ENCODE measurements at places on chromosomes 16 and 17.

- DNase-seq = peak; percentile 99
Observed at GRCh38 chr17:7294614-7295153, at the start of gene YBX2. TSS of gene YBX2 (minus strand) at chr17:7294639. CDS start at chr17:7294500, 139 bp downstream.

DNA sequence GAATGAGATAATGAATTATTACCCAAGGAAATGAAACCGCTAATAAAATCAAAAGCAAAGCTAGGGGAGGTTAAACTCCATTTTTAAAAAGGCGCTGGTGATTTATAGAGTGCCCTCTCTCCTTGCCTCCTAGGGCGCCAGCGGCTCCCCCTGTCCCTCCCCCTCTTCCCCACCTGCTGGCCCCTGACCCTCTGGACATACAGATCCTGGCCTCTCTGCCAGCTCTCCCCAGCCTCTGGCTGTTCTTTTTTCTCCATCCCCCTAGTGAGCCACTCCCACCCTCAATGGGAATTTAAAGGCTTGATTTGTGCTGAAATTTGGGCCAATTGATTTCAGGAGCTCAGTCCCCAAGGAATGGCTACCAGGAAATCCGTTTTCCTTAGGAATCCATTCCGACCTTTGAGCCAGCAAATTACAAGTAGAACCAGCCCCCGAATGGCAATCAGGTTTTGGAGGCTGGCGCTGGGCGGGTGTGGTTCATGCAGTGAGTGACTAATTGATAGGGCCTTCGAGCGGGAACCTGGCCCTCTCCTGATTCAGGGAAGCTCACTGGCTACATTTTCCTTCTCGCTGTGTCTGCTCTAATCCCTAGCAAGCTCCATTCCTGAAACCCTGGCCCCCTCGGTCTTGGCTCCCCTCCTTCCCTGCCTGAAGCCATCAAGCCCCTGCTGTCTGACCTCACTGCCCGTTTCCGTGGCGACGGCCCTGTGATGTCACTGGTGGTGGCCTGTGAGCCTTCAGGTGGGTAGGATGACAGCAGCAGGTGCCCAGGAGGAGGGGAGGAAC, 141.9 kb upstream of the SDK2 start:
- DNase-seq = peak; percentile 66

DNA sequence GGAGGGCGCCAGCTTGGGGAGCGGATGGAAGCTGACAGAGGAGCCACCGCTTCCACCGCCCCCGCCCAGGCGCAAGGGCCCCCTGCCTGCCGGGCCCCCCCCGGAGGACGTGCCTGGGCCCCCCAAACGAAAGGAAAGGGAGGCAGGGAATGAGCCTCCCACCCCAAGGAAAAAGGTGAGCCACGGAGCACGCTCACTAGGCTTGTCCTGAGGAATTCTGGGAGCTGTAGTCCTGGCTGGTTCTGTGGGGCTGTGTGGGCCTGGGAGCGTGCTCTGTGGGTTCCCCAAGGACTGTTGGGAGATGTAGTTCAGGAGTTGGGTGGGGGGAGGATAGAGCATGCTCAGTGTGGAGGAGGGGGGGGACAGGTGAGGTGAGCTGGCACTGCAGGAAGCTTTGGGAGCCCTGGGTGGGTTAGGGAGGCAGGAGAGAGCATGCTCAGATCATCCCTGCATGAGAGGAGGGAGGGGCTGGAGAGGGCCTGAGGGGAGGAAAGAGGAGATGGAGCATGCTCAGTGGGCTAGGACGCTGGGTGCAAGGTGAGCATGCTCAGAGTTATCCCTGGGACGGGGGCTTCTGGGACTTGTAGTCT, 4.5 kb downstream of the FBXL19 start:
- DNase-seq = peak; percentile 85

DNA sequence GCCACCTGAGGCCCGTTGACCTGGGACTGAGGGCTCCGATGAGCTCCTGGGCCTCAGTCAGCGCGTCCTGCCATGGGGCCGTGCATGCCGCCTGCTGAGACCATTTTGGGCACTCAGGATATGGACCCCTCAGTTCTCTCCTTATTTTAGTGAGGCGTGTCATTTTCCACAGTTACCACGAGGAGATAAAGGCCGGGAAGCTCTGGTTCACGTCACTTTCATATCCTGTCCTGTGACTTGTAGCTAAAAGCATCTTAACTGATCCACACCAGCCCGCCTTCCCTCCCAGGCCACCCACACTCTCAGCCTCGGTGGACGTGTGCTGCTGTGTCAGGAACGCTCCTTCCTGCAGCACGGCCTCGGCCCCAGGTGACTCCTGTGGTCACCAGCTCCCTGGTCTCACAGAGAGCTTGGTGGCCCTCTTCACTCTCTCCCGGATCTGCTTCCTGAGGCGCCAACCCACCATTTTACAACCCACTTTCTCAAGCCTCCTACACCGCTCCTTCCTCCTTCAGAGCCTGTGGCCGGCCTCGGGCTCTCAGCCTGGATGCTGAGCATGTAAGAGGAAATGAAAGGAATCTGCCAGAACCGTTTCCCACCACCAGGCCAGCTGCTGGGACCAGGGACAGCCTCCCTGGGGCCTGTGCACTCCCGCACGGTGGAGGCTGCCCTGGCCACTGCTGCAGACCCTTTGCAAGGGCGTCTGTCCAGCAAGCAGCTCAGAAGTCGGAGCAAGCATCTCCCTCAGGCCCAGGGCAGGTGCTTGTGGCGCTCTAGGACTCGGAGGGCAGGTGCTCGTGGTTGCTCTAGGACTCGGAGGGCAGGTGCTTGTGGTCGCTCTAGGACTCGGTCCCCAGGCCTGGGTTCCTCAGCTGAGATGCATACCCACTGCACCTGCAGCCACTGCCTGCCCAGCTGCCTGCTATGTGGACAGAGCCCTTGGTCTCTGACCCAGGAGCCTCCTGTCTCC, 23.9 kb upstream of the FASN start:
- no peak for DNase-seq

- DNase-seq = no peak
Observed at GRCh38 chr17:79655672-79656290, 44.9 kb upstream of the RBFOX3 start.

GRCh38 chr16:57576429-57576870, 34.0 kb downstream of the ADGRG5 start:
- peak; percentile 89 for DNase-seq

- DNase-seq = peak; percentile 88
Observed at GRCh38 chr16:84970447-84971127, 40.7 kb downstream of the ZDHHC7 start.

DNA sequence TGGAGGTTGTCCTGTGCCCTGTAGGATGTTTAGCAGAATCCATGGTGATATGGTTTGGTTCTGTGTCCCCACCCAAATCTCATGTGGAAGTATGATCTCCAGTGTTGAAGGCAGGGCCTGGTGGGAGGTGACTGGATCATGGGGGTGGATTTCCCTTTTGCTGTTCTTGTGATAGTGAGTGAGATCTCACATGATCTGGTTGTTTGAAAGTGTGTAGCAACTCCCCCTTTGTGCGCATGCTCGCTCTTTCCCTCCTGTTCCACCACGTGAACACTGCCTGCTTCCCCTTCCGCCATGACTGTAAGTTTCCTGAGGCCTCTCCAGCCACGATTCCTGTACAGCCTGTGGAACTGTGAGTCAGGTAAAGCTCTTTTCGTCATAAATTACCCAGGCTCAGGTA, 61.9 kb downstream of the ARHGAP17 start:
- no peak for DNase-seq

- DNase-seq = no peak
Observed at GRCh38 chr16:66950437-66950836, 10.6 kb upstream of the CES3 start.

DNA sequence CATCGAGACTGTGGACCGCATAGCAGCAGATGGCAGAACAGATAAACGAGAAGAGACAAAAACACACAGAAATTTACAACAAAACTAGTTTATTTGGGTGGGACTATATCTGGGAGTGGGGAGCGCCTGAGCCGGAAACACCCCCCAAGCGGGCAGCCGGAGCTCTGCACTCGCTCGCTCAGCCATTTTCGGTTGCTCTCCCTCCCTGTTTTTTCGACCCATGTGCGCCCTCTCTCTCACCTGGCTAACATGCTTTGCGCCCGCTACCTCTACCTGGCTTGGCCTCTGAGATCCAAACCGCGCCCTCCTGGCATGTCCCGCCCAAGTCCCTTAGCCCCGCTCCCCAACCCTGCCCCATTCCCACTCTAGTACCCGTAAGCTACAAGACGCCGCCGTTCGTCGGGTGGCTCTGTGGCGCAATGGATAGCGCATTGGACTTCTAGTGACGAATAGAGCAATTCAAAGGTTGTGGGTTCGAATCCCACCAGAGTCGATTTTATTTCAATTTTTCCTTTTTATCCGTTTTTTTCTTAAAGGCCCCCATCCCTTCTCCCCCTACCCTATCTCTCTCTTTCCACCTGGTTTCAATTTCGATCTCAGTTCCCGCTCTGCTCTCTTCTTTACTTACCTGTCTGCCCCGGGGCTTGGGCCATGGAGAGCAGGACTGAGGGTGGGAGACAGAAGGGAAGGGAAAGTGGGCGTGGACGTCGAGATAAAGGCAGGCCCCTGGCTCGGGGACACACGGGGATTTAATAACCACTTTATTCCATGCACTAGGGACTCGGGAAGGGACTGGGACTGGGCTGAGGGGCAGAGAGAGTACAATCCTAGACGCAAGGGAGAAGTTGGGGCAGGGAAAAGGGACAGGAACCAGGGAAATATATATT, 2.4 kb upstream of the ALOXE3 start:
- peak; percentile 92 for DNase-seq

DNA sequence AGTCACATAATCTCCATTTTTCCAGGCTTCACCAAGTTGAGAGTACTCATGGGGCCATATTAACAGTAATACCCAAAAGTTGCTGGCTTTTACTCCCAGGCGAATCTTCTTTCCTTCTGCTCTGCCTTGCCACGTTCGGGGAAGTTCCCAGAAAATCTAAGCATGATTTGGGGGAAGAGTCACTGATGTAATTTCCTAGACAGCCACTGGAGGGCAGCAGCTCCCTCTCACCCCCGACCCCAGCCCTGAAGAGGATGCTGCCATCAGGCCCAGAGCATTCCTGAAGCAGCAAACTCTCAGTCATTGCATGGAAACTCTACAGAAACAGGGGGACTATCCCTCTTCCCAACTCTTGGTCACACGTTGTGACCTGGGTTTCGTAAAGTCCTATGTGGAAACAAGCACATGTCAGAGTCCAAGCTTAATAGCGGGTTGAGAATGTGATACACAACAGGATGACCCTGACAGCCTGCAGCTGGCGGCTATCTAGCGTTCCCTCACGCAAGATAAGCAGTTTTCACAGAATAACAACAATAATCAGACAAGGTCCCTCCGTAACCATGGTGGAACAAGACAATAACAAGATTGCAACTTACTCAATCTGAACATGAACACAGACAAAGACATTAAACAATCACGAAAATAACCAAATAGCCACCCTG, 43.8 kb upstream of the DHX40 start:
- DNase-seq = peak; percentile 81

- DNase-seq = no peak
Observed at GRCh38 chr17:31488982-31489294, 97.5 kb downstream of the RAB11FIP4 start.

DNA sequence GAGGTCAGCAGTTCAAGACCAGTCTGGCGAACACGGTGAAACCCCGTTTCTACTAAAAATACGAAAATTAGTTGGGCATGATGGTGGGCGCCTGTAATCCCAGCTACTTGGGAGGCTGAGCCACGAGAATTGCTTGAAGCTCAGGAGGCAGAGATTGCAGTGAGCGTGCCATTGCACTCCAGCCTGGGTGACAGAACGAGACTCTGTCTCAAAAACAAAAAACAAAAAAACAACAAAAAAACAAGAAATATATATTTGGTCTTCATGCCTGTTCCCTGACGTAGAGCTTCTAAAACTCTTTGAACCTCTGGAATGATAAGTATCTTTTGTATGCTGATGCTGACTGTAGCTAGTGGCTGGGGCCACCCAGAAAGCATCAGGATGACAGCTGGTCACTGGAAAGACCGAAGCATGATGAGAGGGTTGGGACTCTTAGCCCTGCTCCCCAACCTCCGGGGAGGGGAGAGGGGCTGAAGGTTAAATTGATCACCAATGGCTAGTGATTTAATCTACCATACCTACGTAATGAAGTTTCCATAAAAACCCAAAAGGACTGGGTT, 54.8 kb downstream of the TEX14 start:
- no peak for DNase-seq

DNA sequence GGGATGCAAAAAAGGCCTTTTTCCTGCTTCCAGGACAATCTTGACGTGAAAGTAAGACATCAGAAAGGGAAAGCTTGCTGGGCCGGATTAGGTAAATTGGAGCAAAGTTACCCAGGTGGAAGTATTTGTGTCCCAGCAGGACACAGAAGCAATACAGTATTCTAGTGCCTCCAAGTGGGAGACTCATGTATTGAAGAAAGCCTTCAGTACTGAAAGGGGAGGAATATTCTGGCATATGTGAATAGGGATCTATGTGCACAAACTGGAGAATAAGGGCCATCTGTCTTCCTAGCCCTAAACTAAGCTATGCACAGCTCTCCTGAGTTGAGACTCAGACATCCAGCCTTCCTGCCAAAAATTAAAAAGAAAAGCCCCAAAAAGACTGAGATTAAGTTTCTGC, 327.3 kb upstream of the CDH8 start:
- no peak for DNase-seq

- no peak for DNase-seq
Observed at GRCh38 chr17:66750781-66751543, 84.0 kb upstream of the CACNG5 start.

GRCh38 chr16:4900750-4901149, 36.2 kb downstream of the PPL start:
- no peak for DNase-seq

DNA sequence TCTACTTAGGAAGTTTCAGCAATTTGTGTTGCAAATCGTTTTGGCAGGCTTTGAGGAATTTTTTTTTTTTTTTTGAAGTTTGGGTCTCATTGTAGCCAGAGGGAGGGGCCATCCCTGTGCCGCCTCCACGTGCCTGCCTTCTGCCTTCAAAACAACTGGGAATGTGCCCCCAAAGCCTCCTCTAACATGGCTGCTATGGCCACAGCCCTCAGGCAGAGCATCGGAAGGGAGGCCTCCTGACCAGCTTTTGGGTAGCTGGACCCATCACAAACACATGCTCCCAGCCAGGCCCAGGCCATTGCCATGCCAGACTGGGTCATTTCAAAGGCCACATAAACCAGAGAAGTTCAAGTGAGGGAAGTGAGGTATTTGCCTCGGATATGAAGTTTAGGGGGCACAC, 21.5 kb downstream of the C16orf82 start:
- no peak for DNase-seq

GRCh38 chr17:17779015-17779611, 57.7 kb downstream of the SREBF1 start:
- no peak for DNase-seq

DNA sequence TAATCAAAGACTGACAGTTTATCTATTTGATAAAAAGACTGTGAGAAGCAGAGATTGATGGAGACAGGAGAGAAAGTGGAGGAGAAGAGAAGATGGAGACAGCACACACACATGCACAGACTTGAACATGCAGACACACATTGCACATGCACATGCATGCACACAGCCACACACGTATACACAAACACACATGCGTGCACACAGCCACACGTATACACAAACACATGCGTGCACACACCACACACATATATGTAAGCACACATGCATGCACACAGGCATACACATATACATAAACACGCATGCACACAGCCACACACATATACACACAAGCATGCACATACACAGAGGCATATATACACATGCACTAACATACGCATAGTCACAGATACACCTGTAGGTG, 313.4 kb downstream of the HAPSTR1 start:
- DNase-seq = no peak
